NCI-H1092 treated with DMSO at 0.1 percent for 48 hours (cell line): ENCODE measurements at places on chromosomes 11 and 22.

DNA sequence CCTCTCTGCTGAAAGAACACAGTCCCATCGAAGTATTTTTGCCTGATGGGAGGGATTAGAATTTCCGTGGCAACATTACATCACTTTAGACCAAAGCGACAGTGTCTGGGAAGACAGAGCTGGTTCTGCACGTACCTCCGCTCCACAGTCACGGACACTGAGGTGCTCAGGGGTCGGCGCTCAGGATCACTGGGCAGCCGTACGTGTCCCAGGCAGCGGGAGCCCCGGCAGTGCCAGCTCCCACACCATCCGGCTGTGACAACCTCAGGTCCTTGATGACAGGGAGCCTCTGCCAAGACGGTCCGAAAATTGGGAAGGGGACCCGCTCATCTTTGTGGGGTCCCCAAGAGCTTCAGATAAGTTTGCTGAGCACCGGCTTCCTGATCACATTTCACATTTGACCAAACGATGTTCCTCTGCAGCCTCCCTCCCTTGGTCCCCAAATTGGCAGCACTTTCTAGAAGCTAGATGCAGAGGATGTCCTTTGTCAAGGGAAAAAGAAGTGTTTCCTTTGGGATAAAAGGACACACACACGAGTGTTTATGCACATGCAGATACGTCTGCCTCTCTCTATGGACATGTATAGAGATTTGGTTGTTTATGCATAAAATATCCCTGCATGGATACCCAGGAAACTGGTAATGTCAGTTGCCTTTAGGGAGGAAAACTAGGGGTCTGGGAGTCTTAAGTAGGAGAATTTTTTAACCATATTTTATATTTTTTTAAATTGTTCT, 61.6 kb upstream of the LINC01488 start:
- DNase-seq: no peak

GRCh38 chr11:90847268-90847886, 624.5 kb upstream of the CHORDC1 start:
- DNase-seq: no peak

GRCh38 chr11:61049859-61050258, 52.4 kb upstream of the CD5 start:
- DNase-seq: no peak

DNA sequence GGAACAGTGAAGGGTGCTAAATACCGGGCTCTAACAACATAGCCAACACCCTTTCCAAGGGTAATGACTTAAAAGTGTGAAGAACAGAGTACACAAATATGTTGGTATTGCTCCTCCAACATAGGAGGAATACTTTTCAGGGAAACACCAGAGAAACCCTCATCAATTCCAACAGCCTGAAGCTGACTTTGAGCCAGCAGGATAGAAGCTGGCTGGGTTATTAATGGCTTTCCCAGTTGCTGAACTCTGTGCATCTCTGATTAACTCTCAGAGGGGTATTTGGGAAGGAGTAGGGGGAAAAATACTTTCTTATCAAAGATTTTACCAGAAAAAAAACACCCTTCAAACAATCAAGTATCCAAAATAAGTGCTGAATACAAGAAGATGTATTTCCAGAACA, 95.6 kb downstream of the AMBRA1 start:
- no peak for DNase-seq

DNA sequence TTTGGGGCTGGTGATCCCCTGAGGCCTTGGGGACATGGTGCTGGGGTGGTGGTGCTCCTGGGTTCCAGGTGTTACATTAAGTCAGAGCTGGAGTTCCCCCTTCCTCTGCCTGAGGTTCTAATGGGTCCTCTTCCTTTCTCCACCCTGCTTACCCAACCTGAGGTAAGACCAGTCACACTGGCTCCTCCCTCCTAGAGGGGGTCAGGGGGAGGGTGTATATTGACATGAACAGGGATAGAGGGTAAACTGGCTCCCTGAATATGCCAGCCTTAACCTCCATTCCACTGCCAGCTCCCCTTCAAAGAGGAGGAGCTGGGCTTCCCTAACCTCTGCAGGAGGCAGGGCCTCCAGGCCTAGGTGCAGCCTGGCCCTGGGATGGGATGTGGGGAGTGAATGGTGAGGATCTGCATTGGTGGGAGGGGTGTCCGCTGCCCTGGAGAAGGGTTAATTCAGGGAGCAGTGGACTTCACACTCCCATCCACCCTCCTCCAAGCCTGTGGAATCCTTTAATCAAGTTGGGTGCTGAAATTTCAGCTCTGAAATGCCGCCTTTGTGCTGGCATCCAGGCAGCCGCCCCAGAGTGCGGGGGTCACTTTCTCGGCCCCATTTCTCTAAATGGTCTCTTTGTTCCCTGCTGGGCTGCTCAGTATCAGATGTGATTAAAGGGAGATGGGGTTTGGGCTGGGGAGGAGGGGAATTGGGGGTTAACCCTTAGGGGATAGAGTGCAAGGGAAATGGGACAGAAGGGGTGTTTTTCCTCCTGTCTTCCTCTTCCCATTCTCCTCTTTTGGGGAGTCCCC, 15.2 kb downstream of the POLR2F start:
- DNase-seq: no peak

DNA sequence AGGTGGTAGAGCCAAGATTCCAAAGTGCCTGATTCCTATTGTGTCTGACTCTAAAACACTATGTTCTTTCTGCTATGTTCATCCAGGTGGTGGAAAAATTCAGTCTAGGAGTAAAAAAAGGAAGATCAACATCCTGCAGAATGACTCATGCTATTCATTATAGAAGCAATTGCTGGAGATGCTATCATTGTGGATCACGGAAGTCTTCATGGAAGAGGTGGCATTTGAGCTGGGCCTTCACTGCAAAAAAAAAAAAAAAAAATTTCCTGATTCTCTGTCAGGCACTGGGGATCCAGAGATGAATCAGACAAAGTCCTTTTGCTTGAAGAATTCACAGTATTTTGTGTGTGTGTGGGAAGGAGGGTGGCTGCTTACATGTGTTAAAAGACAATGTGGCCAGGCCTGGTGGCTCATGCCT, 1.4 kb upstream of the UVRAG start:
- DNase-seq: no peak

- DNase-seq: no peak
Observed at GRCh38 chr11:110907629-110908028, 195.4 kb upstream of the ARHGAP20 start.

DNA sequence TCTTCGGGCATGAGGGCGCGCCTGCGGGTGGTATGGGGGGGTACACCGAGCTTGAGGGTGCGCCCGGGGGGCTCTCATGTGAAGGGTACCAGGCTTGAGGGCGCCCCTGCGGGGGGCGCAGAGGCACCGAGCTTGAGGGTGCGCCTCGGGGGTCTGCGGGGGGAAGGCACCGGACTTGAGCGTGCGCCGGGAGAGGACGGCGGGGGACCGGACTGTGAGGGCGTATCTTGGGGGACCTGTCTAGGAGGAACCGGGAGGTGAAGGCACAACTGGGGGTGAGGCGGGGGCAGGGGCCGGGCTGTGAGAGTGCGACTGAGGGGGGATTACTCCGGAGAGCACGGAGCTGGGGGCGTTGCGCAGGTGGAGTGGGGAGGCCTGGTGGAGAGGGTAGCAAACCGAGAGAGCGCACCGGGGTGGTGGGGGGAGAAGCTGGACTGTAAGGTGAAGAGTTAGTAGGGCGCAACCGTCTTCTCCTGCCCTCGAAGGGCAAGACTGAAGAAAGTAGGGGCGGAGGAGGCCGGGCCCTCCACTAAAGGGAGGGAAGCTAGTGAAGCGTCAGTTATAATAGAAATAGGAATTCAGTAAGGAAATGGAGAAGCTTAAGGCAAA, 1.1 kb upstream of the DDX6 start:
- DNase-seq: no peak

- no peak for DNase-seq
Observed at GRCh38 chr11:74980634-74981033, 8.1 kb upstream of the NEU3 start.

DNA sequence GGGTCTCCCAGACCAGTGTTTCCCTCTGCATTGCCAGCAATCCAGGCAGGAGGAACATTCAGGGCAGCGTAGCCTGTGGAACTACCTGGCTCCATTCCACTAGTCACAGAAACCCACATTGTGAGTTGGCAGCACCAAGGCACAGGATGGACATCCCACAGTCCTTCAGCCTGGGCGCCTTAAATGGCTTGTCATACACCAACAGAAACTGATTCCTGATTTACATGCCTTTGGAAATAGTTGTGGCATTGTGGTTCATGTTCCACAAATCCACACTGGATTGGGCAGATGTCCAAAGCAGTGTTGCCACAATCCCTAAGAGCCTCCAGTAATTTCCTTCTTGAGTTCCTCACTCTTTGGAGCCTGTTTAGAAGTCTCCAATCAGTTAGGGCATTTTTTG, 225.6 kb downstream of the BLID start:
- no peak for DNase-seq

GRCh38 chr11:118149493-118149892, 3.1 kb downstream of the SCN4B start:
- DNase-seq: no peak

DNA sequence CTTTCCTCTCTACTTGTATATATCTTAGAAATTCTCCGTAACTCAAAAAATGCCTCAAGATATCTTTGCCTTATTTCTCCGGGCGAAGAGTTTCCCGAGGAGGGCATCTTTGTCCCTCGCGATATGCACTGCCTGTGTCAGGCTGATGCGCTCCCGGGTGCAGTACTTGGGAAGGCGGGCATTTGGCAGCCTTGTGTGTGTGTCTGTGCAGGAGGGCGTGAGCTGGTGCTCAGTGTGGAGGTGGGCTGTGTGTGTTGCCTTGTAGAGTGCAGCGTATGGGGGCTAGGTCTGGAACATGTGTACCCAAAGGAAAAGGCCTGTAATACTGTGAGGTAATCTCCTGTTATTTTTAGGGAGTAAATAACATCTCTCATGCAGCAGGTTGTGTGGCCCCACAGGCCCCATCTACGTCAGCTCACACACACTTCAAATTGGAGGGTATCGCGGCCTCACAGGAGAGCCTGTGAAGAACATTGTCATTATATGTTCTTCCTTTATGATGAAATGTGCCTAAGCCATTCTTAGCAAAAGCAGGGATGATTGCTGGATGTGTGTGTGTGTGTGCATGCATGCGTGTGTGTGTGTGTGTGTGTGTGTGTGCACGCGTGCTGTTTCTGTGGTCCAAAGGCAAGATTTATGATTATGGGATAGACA, 77.5 kb downstream of the KCNJ1 start:
- no peak for DNase-seq

DNA sequence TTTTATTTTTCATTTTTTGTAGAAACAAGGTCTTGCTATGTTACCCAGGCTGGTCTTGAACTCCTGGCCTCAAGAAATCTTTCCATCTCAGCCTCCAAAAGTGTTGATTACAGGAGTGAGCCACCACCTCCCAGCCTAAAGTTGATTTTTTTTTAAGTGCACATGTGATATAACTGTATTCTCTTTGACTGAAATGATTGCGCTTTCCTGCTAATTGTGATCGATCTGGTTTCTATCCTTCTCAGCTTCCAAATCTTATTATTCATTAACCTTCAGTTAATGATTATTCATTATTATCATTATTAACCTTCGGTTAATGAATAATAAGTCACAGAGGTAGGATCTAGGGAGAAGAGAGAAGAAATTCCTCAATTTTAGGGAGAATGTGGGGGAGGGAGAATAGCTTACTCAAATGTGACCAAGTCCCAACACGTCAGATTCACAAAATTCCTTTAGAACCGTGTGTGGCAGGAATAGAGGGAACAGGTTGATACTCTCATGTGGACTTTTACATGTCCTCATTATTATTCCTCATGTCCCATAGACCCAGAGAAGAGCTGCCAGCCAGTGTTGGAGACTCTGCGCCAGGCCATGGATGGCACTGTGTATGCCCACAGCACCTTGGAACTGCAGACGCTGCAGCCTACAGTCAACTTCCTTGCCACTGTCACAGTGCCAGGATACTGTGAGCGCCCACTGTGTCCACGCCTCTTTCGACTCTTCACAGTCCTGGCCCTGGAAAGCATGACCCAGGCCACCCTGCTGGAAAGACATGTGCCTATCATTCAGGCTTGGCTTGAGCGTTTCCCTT, 47.1 kb downstream of the RRP8 start:
- DNase-seq: no peak

DNA sequence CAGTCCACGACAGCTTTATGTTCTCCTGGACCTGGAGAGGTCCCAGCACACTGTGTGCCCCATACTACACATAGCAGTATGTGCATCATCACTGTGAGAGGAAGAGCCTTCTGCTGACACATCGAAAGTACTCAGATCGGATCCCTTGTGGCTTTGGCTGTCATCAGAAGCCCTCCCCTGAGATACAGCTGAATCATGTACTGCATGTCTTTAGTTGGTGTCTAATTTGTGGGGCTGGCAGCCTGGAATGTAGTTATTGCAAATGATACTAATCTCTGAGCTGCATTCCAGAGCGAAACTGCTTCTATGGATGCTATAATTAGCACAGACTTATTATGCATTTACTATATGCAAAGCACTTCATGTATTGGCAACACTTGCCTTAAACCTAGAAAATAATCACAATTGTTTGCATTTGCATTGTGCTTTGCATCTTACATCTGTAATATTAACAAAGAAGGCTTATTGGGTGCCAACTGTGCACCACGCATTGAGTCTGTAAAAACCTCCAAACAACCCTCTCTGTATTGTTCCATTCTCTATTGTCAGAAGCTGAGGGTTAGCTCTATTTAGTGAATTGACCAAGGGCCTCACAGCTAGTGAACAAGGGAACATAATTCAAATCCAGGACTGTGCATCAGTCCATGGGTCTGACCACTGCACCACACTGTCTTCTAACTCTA, 89.2 kb upstream of the CRTAM start:
- no peak for DNase-seq

DNA sequence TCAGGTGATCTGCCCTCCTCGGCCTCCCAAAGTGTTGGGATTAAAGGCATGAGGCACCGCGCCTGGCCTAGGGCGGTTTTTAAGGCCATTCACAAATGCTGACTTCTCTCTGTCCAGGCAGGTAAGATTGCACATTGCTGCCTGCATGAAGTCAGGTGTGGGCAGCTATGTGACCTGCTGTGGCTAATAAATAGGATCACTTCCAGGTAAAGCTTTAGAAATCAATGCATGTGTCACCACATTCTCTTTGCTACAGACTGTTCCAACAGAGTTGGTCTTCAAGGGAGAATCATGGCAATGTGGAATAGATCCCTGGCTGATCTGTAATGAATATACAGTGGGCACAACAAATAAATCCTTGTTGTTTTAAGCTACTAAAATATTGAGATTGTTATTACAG, 260.3 kb upstream of the PITPNB start:
- DNase-seq: no peak

- no peak for DNase-seq
Observed at GRCh38 chr11:48013269-48013901, 33.0 kb downstream of the PTPRJ start.

- no peak for DNase-seq
Observed at GRCh38 chr11:382081-382629, 11.9 kb upstream of the PKP3 start.

GRCh38 chr22:18950141-18950540, 14.0 kb upstream of the PRODH start:
- DNase-seq: no peak
